ENCODE measurements at places on chromosomes 16 and 17. TPM values are rescaled to one million over a fixed set of nuclear protein-coding genes. Genes with fewer than 3 reads are reported as not detected.

Gene QPRT
- total RNA-seq: 4.4 TPM

Gene TRIM47
- 12.3 TPM for total RNA-seq

Gene P2RX5
- 10.0 TPM for total RNA-seq

Gene HOXB9
- not detected for total RNA-seq

Gene PLXDC1
- 9.4 TPM for total RNA-seq

Gene DPEP3
- not detected for total RNA-seq

Gene ITGA3
- 23.2 TPM for total RNA-seq

Data from occipital lobe (tissue), 3 donors.